Stimulated activated CD8-positive, alpha-beta memory T cell treated with anti-CD3 and anti-CD28 coated beads, Interleukin-4, amount 100 ng/mL, for 48 hours (primary cell): ENCODE measurements at places on chromosomes 16 and 17.

- no peak for DNase-seq
Measured at GRCh38 chr16:14219983-14220382, 148.9 kb downstream of the MRTFB start.

GRCh38 chr16:80002261-80002660, 401.7 kb upstream of the MAF start:
- no peak for DNase-seq

DNA sequence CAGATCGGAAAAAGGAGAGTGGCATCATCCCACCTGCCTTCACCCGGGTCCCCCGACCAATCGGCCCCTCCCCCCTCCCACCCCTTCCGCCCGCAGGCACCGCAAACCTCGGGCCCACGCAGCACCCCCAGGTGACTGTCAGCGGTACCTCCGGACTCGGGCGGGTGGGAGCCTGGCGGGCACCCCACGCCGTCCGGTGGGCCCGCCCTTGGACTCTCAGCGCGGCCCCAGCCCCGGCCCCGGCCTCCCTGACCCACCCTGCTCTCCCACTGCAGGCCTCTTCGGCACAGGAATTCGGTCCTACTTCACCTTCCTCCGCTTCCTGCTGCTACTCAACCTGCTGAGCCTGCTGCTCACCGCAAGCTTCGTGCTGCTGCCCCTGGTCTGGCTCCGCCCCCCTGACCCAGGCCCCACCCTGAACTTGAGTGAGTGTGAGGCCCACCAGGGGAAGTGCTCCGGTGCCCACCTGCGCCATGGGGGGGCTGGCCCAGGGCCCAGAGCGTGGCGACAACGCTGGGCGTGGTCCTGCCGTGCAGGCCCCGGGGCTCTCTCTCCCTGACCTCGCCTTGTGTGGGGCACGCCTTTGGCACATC, 1.6 kb downstream of the TMC8 start:
- peak; percentile 83 for DNase-seq

DNA sequence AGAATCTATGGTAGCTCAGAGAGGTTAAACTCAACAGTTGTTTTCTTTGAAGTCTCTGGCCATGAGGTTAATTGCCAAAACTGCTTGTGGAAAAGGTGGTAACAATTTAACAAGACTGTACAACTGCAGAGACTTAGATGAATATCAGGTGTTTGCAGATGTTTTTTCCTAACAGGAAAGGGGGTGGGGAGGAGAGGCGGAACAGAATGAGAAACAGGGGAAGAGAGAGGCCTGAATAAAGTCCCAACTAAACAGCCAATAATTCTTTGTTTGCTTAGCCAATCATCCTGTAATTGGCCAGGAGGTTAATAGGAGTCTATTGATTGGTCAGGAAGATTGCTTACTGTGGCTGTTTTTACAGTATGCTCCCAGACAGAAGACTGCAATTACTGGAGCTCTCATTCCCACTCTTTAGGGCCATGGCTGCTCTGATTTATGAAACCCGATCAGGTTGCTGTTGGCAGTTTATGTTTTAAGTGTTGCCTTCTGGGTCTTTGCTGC, 249.7 kb upstream of the TBX2 start:
- no peak for DNase-seq

GRCh38 chr17:29705386-29705785, 82.7 kb upstream of the CORO6 start:
- no peak for DNase-seq

GRCh38 chr16:89173174-89173921, 1.8 kb downstream of the CDH15 start:
- DNase-seq, result no peak

GRCh38 chr17:16878084-16878483, 93.8 kb downstream of the TNFRSF13B start:
- no peak for DNase-seq

DNA sequence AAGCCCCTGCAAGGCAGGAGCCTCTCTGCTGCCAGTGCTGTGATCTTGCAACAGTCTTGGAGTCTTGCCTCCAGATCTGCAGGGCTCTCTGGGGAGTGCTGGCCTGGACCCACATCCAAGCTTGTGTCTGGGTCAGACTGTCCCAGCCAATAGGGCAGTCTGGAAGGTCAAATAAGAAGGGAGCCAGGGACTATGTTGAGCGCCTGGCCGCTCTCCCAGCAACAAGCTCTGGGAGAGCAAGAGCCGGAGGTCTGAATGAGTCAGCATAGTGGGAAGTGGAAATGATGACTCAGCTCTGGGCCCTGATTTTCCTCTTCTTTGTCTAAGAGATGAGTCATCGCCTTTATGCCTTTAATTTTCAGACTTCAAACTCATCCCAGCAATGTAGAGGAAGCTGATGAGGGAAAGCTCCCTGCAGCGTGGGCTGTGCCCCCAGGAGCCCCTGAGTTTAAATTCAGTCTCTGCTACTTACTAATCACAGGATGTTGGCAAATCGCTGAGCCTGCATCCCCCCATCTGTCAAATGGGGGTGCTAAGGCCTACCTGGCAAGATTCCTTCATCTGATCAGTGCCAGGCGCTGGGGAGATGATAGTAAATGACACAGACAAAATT, 43.6 kb upstream of the HAPSTR1 start:
- peak; percentile 70 for DNase-seq
